ENCODE measurements at places on chromosomes 12 and 14. TPM values are rescaled to one million over a fixed set of nuclear protein-coding genes. Genes with fewer than 3 reads are reported as not detected.

DNA sequence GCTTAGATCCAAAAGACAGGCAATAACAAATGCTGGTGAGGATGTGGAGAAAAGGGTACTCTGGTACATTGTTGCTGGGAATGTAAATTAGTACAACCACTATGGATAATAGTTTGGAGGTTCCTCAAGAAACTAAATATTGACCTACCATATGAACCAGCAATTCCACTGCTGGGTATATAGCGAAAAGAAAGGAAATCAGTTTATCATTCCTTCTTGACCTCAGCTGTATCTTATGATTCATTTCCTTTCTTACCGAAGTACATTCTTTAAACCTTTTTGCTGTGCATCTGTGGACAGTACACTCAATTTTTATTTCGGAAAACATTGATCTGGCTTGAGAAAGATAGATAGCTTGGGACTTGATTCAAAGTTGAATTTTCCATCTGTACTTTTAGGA, 183.2 kb upstream of the LRFN5 start:
- no peak overlapping the region for H3K27ac ChIP-seq
- H3K36me3 ChIP-seq = no peaks in the 10 kb centered on the region
- H3K4me1 ChIP-seq = no peaks in the 10 kb centered on the region
- H3K4me3 ChIP-seq = no peak overlapping the region
- no peak for DNase-seq

- no peak overlapping the region for H3K27ac ChIP-seq
- DNase-seq = no peak
- no peaks in the 10 kb centered on the region for H3K4me1 ChIP-seq
- peaks cover 14% of the 10 kb centered on the region for H3K36me3 ChIP-seq
- no peak overlapping the region for H3K4me3 ChIP-seq
These were observed 128.5 kb downstream of the GPR135 start for GRCh38 chr14:59336706-59337105.

GRCh38 chr14:83085725-83086124, 1552.1 kb upstream of the SEL1L start:
- no peaks in the 10 kb centered on the region for H3K4me1 ChIP-seq
- H3K4me3 ChIP-seq = no peak overlapping the region
- no peaks in the 10 kb centered on the region for H3K27me3 ChIP-seq
- H3K36me3 ChIP-seq = no peaks in the 10 kb centered on the region
- no peak overlapping the region for H3K27ac ChIP-seq

FITM1 gene
- 1.3 TPM for total RNA-seq

CLEC6A gene
- total RNA-seq = not detected
